ENCODE measurements at places on chromosomes 4 and X. TPM values are rescaled to one million over a fixed set of nuclear protein-coding genes. Genes with fewer than 3 reads are reported as not detected.

Gene GUCY1A1
- 0.54 TPM for total RNA-seq

Gene TMEM271
- total RNA-seq, result not detected

Gene IQCM
- total RNA-seq, result not detected

Gene HTR2C
- not detected for total RNA-seq

Gene PLAC8
- not detected for total RNA-seq

Gene LAP3
- total RNA-seq, result 91.6 TPM

Gene PABPC1L2B
- not detected for total RNA-seq

Gene TMSB15B
- 7.9 TPM for total RNA-seq

Gene NKAP
- 2.5 TPM for total RNA-seq

Gene CYTL1
- total RNA-seq, result 1.4 TPM

Gene SMIM10L2A
- under 0.01 TPM for total RNA-seq

Gene TLR7
- not detected for total RNA-seq

Gene TNMD
- total RNA-seq, result not detected

Gene TMEM156
- 0.54 TPM for total RNA-seq

Gene XKRX
- total RNA-seq, result 0.90 TPM

Gene MAGEA2B
- total RNA-seq, result not detected

Gene GPRASP1
- 1.7 TPM for total RNA-seq

Measured in IMR-90 (cell line).